Left ventricle myocardium superior (tissue), 1 donor: ENCODE measurements at places on chromosomes 7 and 10. TPM values are rescaled to one million over a fixed set of nuclear protein-coding genes. Genes with fewer than 3 reads are reported as not detected.
A peak's percentile ranks its signal among the peaks of the same experiment; 100 is the strongest.

- DNase-seq = no peak
Observed at GRCh38 chr10:124319926-124320391, 98.8 kb downstream of the OAT start.

DNA sequence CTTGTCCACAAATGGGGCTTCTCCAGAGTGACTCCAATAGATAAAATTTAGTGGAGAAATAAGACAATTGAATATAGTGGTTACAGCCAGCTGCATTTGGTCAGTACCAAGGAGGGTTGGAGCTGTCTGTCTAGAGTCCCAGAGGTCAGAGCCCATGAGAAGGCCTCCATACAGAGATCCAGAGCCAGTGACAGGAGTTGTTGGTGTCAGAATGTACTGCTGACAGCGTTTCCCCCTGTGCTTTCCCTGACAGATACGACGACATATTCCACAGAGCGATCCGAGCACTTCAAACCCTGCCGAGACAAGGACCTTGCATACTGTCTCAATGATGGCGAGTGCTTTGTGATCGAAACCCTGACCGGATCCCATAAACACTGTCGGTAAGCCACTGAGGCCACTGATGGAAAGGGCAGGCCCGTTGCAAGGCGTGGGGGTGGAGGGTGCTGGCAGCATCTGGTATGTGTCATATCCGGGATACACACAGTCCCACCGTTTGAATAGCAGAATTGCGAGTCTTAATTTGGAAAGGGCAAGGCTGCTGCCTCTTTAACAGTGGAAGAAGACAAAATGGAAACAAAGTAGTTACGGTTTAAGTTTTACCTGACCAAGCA is 483.6 kb downstream of the NRG3 start:
- DNase-seq = peak; percentile 55

Gene NRP1
- total RNA-seq = 175 TPM

DNA sequence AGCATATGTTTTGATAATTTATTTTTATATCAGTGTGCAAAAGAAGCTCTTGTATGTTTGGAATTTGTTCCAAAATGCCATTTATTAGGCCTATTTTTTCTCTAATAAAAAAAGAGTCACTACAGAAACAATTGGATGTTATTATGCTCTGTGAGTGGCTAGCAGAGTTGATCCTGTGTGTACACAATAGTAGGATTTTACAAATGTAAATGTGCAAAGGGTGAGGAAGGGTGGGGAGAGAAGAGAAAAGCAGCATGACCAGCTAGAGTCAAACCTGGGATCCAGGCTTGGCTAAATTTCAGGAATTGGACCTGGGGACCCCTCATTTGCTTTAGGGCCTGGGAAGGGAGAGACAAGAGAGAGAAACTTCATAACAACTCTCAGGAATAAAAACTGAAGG is 32.5 kb downstream of the SEMA3A start:
- DNase-seq = no peak

Gene TMEM178B
- total RNA-seq = 38.2 TPM

- DNase-seq = peak; percentile 55
Observed at GRCh38 chr10:113680190-113681111, 739 bp downstream of the CASP7 start.

DNA sequence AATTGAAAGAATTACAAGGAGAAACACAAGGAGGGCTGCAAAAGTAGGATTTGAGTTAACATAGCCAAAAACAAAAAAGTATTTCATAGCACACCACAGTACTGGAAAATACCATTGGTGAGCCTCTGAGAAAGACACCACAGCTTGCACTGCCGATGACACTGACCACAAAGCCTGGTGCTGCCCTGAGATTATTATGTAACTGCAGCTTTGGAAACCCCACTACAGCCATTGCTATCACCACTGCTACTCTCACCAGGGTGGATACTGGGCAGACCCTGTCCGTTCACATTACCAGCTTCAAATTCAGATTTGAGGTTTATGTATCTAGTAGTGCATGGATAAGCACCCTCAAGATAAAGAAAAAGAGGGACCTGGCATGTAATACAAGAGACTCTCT is 1246.7 kb upstream of the SORCS1 start:
- DNase-seq = no peak
